ENCODE measurements at places on chromosomes 2 and 18. TPM values are rescaled to one million over a fixed set of nuclear protein-coding genes. Genes with fewer than 3 reads are reported as not detected.

Gene NEU4
- 0.16 TPM for total RNA-seq

Gene ALK
- total RNA-seq = 0.21 TPM

Gene CFC1
- not detected for total RNA-seq

Gene FAM237A
- total RNA-seq = not detected

Gene ANKAR
- 7.7 TPM for total RNA-seq

Gene PDCL3
- 24.2 TPM for total RNA-seq

Gene TMEM169
- 0.27 TPM for total RNA-seq

Gene C2orf80
- not detected for total RNA-seq

Gene HJURP
- total RNA-seq = not detected

Gene CAPN13
- not detected for total RNA-seq
